ENCODE measurements at places on chromosomes 16 and 17. TPM values are rescaled to one million over a fixed set of nuclear protein-coding genes. Genes with fewer than 3 reads are reported as not detected.

Gene EPOP
- total RNA-seq = 7.3 TPM

Gene C16orf78
- not detected for total RNA-seq

GRCh38 chr17:17356149-17356930, 53.2 kb downstream of the NT5M start:
- DNase-seq = no peak

DNA sequence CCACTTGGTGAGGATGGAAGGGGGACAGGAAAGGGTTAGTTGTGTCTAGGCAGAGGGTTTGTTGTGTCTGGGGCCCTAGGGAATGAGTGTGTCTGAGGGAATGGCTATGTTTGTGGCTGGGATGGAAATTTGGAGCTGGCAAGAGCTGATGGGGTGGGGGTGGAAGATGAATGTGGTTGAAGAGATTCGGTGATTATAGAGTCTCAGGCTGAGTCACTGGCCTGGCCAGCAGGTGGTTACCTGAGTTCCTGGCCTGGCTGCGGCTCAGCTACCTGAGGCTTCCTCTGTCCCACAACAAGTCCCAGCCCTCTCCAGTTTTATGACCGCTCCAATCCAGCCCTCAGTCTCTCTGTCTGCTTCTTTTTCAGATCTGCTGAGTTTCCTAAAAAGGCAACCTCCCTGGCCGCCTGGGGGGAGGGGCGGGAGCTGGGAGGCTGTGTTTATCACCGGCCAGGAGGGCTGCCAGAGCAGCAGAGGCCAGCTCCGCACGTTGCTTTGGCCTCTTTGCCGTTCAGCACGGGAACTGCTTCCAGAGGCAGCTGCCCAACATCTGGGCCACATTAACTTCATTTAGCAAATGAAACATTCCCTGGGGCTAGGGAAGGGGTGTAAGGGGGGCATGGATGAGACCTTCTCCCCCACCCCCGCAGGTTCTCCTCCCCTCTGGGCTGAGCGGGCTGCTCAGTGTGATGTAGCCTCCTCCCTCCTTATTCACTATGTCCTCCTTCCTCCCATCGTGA, 21.8 kb downstream of the ITGB3 start:
- DNase-seq = peak; percentile 93

DNA sequence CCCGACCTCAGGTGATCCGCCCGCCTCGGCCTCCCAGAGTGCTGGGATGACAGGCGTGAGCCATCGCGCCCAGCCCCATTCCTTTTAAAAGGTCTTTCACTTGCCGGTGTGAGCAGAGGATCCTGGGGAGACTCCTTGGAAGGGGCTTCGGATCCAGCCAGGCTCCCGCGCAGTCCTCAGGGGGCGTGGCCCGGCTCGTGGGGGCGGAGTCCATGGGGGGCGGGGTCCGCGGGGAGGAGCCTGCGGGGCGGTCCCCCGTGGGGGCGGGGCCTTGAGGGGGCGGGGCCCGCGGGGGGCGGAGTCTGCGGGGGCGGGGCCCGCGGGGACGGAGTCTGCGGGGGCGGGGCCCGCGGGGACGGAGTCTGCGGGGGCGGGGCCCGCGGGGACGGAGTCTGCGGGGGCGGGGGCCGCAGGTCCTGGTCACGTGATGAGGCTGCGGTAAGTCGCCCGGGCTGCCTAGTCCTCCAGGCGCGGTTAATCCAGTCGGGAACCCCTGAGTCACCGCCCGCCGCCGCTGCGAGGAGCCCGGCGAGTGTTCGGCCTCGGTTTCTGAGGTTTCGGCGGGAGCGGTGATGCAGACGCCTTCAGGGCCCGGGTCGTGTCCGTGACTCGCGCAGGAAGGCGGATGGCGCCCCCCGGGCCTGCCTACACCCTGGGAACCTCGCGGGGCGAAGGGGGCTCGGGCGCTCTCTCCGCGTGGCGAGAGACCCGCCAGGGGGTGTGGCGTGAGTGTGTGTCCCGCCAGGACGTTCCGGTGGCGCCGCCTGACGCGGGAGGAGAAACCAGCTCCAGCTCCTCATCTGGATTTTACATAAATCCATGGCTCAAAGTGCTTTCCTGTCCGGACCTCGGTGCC, 23.6 kb upstream of the ABR start:
- no peak for DNase-seq

DNA sequence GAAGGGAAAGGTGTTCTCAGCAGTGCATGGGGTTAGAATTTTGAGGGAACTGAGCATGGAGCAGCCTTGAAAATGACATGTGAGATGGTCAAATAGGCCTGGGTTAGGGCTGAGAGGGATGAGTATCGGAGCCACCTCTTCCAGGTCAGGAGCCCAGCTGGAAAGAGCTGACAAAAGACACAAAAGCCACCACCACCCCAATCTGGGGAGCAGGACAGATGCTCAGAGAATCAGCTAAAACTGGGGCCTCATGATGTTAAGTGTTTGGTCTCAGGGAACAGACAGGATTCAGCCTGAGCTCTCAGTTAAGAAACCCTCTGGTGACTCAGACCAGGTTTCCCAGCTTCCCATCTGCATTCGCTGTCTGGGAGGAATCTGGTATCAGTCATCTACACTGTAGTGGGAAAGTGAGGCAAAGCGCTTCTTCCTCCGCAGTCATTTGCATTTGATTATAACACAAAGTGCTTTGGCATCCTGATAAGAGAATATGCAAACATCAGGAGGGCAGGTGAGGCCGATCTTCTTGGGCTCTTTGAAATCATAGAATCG, 2.6 kb downstream of the WNT9B start:
- DNase-seq = no peak

- DNase-seq = no peak
Measured at GRCh38 chr17:48505788-48506187, 25.0 kb downstream of the HOXB1 start.

DNA sequence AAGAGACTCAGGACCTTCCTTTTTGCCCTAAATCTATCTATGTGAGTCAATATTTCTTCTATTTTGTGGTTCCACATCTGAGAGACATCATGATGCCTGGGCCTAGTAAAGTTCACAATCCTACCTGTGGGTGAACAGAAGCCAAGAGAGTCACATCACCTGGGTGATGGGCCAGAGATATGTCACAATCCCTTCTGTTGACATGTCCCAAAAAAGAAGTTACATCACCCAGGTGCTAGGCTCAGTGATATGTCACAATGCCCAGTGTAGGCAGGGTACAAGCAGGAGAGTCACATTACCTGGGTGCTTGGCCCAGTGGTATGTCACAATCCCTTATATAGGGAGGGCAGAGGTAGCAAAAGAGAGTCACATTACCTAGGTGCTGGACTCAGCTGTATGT, 2101.9 kb downstream of the TP53TG3F start:
- peak; percentile 75 for DNase-seq

GRCh38 chr17:47213540-47213939, 4.4 kb downstream of the MYL4 start:
- no peak for DNase-seq

DNA sequence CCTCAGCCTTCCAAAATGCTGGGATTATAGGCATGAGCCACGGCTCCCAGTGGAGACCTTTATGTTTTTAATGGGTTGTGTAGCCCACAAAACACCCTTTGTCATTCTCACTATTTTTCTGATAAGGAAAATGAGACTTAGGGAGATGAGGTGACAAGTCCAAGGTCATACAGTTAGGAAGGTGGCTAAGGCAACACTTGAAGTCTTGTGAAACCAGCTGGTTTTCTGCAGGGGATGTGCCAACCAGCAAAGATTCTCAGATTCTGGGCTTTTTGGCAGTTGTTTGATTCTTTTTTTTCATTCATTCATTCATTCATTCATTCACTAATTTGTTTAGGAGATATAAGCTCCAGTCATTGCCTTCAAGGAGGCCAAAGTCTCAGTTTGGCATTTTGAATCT, 10.0 kb upstream of the PHOSPHO1 start:
- DNase-seq = no peak

DNA sequence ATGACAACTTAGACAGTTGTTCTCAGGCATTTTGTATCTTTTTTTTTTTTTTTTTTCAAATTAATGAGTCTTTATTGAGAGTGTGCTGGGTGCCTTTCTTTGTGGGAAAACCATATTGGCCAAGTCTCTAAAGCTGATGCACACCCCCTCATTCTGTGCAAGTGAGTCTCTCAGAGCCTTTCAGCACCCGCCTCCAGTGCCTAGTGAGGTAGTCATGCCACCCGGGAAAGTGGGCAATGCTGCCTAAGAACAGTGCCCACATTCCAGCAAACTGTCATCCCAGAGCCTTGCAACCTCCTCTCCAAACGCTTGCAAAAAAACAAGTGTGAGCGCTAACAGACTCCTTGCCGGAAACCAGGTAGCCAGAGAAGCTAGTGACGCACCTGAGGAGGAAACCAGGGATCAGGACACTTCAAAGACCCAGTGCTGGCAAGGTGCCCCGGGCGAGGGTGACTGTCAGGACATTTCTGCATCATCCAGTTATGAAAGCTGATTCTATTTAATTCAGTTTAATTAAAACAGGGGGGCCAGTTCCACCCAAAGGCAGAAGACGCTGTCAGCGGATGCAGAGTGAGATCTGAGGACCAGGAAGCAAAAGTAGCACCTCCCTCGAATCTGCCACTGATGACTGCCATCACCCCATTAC, 34.9 kb downstream of the SMARCE1 start:
- DNase-seq = peak; percentile 78

All from esophagus muscularis mucosa (tissue), 4 donors.